ENCODE measurements at places on chromosomes 3 and 15. TPM values are rescaled to one million over a fixed set of nuclear protein-coding genes. Genes with fewer than 3 reads are reported as not detected.

Gene CILP
- 7.8 TPM for total RNA-seq

DNA sequence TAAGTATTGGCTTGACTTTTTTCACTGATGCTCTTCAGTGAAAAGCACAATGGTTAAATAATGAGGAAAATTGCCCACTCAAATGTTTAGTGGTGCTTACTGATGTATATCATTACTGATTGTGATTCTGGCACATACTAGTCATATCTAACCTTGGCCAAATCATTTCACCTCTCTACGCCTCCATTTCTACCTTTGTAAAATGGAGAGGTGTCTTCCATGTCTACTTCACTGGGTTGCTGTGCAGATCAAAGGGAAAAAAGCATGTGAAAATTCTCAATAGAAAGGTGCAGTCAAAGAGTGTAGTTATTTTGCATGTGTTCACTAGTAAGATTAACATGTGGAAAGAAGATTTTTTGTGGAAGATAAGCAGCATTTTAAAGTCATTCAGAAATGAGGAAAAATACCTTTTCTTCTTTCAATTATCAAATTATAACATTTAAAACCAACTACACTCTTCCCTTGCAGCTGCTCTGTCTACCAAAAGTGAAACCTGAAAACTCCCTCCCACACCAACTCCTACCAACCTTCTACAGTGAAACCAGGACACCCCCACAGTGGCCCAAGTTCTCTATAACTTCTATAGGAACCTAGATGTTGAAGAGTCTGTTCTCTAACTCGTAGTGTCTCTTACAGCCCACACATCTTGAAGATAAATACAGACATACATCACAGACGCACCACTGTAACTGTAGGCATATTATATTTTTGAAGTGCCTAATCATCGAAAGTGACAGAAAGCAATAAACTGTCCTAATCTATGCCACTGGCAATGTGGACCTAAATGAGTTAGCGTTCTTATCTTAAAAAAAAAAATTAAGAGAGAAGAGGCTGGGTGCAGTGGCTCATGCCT lies 1.4 kb downstream of the CD200R1 start:
- DNase-seq, result no peak

DNA sequence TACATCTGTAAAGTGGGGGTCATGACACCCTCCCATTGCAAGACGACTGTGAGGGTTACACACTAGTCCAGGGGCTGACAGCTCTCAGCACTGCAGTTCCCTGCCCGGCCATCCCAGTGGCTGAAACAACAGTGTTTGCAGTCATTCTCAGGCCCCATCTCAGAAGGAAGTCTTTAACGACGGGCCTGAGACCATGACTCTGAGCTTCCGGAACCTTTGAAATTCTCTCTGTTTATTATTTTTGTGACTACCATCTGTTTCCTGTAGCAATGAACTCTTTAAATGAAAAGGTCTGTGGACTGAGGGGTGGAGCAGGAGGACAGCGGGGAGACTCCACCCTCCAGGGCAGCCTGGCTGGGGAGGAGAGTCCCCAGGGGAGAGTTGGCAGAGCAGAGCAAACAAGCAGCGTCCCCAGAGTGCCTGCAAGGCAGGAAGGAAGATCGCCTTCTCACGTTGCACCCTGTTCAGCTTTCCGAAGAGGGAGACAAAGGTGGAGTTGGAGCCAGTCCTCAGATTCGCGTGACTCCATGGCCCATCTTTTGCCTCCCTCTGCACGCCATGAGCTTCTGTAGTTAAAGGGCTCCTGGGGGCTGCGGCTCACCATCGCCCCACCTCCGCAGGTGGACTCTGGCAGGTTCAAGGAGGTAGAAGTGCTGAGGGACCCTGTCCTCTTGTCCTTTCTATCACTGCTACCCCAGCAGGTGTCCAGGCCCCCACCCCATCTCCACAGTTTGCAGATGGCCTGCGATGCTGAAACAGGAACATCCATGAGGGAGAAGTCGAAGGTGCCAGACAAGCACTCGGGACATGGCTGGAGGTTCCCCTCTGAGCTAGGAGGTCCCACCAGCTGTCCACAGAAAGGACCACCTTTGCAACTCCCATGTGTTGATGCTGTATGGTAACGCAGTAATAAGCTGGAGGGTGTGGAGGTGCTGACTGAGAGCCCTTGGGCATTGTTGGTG lies 525.8 kb upstream of the PROK2 start:
- DNase-seq, result peak; percentile 50

- no peak for DNase-seq
These were observed 8.9 kb upstream of the FURIN start for GRCh38 chr15:90859234-90860131.

DNA sequence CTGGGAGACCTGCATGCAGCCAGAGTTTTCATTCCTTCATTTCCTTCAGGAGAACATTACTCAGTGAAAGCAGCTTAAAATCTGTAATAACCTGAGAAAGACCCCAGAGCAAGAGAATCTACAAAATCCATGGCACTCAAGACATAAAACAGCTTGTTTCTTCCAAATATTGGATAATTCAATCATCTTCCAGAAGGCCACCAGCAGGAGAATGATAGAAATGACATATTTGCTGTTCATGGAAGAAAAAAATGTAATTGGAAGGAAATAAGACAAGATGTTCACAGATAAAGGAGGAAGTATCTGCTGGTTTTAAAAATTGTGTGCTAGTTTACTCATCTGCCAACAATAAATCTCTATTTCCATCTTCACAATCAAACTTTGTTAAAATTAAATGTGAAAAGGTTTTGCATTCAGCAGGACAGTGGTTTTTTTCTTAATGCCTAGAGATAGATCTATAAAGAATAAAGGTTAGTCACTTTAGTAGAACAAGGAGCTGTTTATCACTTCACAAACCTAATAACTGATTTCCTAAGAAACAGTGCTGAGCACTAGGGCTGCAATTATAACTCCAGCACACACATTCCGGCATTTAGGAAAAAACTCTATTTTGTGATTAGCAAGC lies 530.8 kb downstream of the NSUN3 start:
- no peak for DNase-seq

Gene SERINC4
- total RNA-seq, result not detected

DNA sequence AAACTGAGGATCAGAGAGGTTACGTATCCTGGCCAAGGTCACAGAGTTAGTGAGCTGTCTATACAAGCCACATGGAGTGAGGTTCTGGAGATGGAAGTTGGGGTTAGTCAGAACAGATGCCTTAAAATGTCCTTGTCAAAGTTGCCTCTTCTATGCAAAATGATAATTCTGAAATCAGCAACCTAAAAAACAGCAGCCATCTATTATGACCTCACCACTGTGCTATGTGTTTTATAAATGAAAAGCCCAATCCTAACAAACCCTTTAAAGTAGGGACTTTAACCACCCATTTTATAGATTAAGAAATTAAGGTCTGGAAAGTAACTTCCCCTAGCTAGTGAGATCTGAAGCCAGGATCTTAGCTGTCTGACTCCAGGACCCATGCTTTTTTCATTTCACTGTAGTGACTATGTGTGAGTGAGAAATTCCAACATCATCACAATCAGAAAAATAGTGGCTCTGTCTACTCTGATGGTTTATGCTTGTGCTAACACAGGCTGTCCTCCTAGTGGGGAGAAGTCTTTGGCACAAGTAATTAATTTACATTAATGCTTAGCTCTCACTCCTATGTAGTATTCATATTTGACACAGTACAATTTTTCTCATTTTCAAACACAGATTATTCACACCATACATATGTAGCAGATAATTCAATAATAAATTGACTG lies 143.6 kb downstream of the ANO10 start:
- no peak for DNase-seq

Gene ALAS1
- total RNA-seq, result 166 TPM

DNA sequence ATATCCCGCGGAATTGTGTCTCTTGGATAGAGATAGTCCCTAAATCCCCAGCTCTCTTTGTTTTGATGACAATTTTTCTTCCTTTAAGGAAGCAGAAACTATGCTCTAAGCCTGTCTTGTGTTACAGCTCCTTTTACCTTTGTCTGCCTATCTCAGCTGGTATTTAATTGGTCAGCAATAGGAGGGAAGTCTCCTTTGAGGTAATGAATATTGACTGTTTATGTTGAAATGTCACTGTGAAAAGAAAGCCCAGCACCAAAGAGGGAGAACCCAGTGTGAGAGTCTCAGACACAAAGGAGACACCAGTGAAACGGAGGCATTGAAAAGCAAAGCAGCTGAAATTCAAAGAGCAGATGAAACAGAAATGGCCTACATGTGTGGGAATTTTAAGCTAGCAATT lies 372.6 kb downstream of the NR2F2 start:
- no peak for DNase-seq

DNA sequence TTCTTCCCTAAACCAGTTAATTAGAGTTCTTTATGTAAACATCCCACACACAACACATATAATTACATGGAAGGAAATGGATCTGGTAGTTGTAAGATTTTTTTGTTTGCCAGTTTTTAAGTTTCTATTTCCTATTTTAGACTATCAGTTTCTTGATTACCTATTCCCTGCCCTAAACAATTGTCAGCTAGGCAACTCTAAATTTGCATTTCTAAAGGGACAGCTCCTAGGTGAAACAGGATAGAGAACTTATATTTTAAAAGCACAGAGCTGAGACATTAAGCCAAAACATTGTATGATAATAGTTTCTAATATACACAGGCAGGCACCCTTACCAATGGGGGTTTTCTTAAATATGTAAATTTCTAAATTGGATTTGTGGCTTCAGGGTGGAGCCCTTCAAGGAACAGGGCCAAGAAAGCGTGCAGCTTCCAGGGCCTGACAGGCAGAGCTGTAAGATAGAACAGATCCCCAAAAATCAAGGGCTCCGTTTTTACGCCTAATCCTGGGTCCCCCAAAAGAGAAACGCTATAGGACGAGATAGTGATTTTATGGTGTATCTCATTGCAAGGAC lies 8.9 kb downstream of the LEKR1 start:
- DNase-seq, result no peak

DNA sequence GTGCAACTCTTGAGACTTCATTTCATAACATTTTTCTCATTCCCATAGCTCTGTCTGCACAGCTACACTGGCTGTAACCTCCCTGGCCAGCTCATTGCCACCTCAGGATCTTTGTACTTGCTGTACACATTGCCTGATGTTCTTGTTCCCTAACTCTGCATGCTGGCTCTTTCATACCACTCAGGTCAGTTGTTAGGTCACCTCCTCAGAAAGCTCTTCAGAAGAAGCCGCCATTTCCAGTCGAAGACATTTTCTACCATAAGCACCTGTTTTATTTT lies 176.2 kb downstream of the AKAP13 start:
- no peak for DNase-seq

Gene GOLGA8Q
- 1.1 TPM for total RNA-seq

DNA sequence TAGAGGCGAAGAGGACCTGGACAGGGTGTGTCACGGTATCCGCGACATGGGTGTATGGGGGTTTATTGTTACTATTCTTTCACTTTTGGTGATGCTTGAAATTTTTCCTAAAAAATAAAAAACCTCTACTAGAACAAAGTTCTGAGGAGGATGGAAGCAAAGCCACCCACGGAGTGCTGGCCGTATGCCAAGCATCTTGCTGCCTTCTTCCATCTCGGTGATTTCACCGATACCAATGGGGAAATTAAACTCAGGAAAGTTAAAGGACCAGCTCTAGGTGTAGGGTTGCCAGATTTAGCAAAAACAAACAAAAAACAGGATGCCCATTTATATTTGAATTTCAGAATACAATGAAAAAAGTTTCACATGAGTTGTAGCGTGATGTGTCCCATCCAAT lies 33.9 kb downstream of the SMAD6 start:
- peak; percentile 52 for DNase-seq

DNA sequence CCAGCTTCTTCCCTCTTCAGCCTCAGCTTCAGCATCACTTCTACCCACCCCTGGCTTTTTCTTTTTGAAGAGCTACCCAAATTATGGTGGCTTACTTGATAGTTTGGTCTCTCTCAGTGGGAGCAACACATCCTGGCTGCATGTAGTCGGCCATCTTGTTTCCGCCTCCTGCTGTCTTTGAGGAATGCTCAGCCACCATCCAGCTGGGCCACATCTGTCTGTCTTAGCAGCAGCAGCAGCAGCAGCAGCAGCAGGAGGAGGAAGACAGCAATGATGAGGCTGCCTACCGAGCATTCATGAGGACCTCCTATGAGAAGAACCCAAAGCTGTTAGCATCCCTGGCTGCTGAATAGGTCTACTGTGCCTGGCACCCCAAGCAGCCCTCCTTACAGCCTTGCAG lies 19.7 kb downstream of the IL16 start:
- peak; percentile 43 for DNase-seq

GRCh38 chr15:32716915-32717425 lies 834 bp upstream of the GREM1 start:
- DNase-seq, result no peak

DNA sequence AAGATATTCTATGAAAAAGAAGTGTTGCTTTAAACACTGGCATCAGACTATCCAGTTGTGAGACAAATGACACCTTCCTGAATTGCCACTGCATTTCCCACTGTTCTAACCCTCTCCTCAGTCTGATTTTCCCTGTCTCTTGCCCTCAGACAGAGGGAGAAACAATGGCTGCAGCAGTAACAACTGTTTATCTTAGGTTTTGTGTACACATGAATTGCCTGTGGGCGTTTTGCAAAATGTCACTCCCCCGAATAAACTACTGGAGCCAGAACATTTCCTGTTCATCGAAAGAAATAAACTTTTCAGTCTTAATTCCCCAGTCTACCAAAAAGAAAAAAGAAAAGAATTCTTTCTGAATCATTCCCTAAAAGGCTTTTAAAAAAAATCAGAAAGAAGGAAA lies 155.1 kb downstream of the MAGI1 start:
- no peak for DNase-seq

DNA sequence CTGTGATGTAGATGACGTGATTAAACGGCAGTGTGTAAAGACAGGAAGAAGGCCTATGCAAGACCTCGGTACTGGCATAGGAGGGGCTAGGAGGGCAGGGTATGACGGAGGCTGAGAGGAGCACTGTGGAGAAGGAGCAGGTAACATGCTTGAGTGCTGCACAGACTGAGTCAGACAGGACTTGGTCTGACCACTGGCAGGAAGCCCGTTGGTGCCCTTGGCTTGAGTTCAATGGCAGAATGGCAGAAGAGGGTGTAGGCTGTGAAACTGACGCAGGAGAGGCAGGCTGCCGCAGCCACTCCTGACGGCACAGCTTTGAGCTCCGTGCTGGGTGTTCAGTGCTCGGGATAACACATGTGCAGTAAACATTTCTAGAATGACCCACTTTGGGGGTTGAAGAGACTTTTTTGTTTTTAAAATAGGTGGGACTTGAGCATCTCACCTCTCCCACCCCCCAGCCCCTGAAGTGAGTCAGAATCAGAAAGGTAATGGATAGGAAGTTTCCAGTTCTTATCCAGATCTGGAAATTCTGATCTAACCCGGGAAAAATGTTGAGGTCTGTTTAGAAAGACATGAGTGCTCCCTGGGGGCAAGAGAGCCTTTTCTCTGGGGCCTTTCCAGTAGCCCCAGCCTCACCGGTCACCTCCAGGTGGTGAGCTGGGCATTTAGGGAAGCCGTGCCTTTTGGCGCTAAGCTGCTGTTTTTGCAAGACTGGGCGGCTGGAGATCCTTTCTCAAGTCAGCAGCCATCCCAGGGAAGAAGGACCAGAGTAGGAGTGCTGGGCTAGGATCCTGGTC lies 126.4 kb downstream of the RPLP1 start:
- no peak for DNase-seq

GRCh38 chr3:45940781-45941365 lies 2.4 kb upstream of the CXCR6 start:
- DNase-seq, result no peak
